ENCODE measurements at places on chromosomes 4 and X. TPM values are rescaled to one million over a fixed set of nuclear protein-coding genes. Genes with fewer than 3 reads are reported as not detected.

DNA sequence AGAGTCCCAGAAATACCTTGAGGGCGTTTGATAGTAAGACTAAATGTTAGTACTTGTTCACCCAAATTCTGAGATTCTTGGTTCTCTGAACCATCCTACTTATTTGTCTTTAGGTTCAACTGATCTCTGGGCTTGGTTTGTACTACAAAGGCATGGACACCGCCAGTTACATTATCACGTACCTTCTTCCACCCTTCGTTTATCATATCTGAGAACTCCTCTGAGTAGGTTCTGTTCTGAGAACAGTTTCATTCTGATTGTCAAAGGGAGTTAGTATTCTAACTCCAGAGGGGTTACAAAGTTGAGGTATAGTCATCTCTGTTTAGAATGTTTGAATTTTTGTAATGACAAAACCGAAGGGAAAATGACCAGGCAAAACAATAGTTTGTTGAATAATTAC lies 19.3 kb downstream of the ZFX start:
- DNase-seq: no peak

PALLD gene
- total RNA-seq: 15.5 TPM

GRCh38 chr4:142893012-142893411 lies 46.9 kb upstream of the INPP4B start:
- DNase-seq: no peak

DNA sequence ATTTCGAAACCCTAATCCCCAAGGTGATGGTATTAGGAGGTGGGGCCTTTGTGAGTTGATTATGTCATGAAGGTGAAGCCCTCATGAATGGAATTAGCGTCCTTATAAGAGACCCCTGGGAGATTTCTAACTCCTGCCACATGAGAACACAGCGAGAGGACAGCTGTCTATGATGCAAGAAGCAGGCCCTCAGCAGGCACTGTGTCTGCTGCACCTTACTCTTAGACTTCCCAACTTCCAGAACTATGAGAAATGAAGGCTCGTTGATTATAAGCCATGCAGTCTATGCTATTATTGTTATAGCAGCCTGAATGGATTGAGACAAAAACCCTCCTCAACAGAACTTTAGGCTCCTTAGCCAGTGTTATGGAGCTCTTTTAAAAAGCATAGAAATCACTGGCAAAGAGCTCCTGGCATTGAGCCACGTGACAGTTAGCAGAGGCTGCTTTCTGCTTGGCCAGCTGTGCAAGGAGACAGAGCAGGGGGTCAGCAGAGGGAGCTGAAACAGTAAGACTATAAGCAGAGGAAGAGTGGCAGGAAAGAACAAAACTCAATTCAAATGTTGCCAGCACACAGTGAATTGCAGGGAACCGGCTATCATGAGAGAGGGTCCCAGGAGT lies 219.2 kb upstream of the FAT1 start:
- no peak for DNase-seq

- DNase-seq: no peak
Observed at GRCh38 chr4:164904941-164905340, 28.0 kb downstream of the APELA start.

NEK1 gene
- 19.9 TPM for total RNA-seq

DNA sequence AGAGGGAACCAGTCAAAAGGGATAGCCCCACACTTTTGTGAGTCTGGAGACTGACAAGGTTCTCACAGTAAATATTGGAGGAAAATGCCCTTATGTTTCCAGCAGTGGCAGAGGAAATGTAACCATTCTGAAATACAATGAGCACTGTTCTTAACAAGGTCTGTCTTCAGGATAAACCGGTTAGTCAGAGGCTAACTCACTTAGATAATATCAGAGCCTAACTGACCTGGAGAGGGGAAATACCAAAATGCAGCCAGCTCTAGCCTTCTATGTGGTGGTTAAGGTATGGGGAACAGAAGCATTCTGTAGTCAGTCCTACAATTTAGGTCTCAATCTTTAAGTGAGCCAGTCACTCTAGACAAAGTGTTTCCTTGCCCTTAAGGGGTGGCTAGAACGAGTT lies 70.8 kb downstream of the TBCK start:
- DNase-seq: no peak

GRCh38 chr4:13902146-13902545 lies 274.6 kb upstream of the BOD1L1 start:
- DNase-seq: no peak

DNA sequence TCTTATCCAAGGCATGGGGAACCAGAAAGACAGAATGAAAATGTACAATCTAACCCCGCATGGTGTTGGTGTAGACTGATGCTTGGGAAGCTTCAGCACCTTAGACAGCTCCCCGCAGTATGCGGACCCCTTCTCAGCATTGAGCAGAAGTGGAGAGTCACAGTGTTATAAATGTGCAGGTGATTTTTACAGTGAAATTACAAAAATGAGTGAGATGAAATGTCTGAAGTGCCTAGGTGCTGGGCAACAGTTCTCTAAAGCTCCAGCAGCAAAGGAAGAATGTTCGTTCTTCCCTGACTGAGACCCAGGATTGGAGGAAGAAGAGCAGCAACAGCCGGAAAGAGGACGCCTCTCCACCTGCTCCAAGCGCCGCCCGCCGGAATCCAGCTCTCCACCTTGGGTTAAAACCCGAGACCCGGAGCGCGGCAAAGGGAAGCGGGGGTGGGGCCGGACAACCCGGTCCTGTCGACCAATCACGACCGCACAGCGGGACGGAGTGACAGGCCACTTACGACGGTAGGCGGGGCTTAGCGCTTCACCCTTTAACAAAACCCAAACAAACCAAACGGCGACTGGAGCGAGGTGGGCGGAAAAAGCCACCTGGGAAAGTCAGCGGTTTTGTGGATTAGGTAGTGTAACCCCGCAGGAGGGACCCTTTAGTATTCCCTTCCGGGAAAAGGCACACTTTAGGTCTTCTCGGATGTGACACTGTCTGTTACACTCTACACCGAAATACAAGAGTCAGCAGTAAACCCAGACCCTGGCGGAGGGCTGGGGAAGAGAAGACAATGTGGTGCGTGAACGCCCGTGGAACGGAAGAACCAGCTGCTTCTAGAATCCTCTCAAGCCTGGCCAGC lies at the start of gene GLRA3:
GLRA3 (minus strand) TSS at position 403 of the 857 bp plus-strand sequence. CDS start 436 bp downstream, outside the sequence.
- DNase-seq: peak; percentile 37

ARHGAP6 gene
- 20.9 TPM for total RNA-seq

- peak; percentile 17 for DNase-seq
Observed at GRCh38 chrX:88613338-88613737, 133.7 kb upstream of the CPXCR1 start.

GRCh38 chr4:78609580-78609979 lies 58.0 kb downstream of the ANXA3 start:
- no peak for DNase-seq

COL4A5 gene
- total RNA-seq: 23.2 TPM

DNA sequence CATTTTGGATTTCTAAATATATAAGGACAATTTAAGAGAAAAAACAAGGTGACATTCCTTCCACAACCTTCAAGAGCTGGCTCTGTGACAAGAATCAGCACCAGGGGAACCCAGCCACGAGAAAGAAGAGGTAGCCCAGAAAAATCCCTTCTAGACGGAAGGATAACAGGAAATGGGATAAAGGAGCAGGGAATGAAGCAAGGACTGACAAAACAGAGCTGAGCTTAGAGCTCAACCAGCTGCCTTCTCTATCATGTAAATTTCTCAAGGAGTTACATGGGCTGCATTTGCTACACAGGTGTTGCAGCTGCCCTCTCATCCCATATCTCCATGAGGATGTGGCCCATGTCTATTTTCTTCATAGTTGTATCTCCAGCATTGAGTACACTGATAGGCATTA lies 154.2 kb upstream of the PRDX4 start:
- DNase-seq: no peak

TLR7 gene
- total RNA-seq: not detected

UGT2B10 gene
- not detected for total RNA-seq

LDOC1 gene
- total RNA-seq: 12.3 TPM

Data from fibroblast of the aortic adventitia (primary cell).